T47D (cell line): ENCODE measurements at places on chromosomes 2 and 18.

- no peak for DNase-seq
Observed at GRCh38 chr2:109216332-109216731, 87.3 kb downstream of the SH3RF3 start.

DNA sequence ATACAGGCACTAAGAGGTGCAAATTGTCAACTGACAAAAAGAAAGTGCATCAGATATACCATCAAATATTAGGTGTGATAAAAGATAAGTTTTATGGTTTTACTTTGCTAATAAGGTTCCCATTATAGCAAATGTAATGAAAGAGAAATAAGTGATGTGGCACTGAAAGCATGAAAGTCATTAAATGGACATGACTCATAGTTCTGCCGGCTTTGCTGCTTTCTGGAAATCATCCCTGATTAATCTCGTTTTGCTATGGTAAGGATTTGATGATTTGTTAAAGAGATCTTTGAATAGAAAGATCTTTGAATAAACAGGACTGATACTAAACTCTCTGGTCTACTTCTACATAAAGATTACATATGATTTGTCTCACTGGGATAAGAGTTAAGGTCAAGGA is 72.7 kb downstream of the CLIP4 start:
- no peak for DNase-seq

GRCh38 chr2:11132036-11132671 is 23.1 kb upstream of the SLC66A3 start:
- no peak for DNase-seq

GRCh38 chr2:224360801-224361251 is 41.1 kb downstream of the FAM124B start:
- no peak for DNase-seq

- DNase-seq, result no peak
Observed at GRCh38 chr18:48543228-48543627, 4.4 kb downstream of the CTIF start.

DNA sequence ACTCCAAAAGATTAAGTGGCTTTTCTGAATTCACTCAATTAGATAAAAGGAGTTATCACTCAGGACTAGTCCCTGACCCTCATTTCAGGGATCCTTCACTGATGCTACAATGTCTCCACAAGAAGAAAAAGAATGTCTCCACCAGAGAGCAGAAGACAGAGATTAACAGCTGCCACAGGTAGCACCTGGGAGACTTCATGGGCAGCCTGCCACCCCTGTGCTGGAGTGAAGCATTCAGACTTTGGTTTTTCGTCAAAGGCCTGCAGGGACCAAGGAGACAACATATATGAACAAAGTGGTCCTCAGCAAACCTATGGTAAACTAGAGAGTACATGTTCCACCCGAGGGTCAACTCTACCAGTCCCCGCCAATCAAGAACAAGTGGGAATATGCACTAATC is 197.0 kb upstream of the ACVR2A start:
- DNase-seq, result no peak

GRCh38 chr2:229620289-229620688 is 94.1 kb downstream of the DNER start:
- no peak for DNase-seq

DNA sequence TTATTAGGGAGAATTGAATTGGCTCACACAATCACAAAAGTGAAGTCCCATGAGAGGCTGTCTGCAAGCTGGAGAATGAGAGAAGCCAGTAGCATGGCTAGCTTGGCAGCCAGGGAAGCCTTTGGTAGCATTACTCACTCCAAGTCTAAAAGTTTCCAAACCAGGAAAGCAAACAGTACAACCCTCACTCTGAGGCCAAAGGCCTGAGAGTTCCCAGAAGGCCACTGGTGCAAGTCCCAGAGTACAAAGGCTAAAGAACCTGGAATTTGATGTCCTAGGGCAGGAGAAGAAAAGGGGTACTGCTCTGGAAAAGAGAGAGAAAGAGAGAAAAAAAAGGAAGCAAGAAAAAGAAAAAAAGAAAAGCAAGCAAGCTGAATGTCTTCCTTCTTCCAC is 318.2 kb downstream of the RND3 start:
- peak; percentile 10 for DNase-seq

GRCh38 chr2:204306667-204307066 is 238.6 kb upstream of the PARD3B start:
- DNase-seq, result no peak

- DNase-seq, result no peak
Observed at GRCh38 chr2:19895535-19895934, 6.2 kb downstream of the TTC32 start.

- DNase-seq, result no peak
Observed at GRCh38 chr2:55899881-55900280, 23.7 kb downstream of the EFEMP1 start.

DNA sequence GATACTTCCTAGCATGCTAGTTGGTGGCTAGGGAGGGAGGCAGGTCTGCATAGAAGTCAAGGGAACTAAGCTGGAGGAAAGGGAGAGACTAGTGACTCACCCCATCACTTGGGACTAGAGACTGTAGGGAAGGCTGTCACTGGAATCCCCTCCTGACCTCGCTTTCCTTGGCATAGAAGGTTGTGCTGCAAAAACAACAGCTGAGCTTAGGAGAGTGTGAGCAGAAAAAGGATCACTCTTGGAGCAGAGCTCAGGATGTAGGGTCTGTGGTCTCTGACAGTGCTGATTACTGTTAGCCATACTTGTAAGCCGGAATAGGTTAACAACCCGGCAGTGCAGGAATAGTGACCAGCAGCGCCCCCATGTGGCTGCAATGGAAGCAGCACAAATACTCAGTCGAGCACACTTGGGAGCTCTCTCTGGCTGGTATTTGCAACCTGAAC is 66.9 kb upstream of the SMAD2 start:
- no peak for DNase-seq

DNA sequence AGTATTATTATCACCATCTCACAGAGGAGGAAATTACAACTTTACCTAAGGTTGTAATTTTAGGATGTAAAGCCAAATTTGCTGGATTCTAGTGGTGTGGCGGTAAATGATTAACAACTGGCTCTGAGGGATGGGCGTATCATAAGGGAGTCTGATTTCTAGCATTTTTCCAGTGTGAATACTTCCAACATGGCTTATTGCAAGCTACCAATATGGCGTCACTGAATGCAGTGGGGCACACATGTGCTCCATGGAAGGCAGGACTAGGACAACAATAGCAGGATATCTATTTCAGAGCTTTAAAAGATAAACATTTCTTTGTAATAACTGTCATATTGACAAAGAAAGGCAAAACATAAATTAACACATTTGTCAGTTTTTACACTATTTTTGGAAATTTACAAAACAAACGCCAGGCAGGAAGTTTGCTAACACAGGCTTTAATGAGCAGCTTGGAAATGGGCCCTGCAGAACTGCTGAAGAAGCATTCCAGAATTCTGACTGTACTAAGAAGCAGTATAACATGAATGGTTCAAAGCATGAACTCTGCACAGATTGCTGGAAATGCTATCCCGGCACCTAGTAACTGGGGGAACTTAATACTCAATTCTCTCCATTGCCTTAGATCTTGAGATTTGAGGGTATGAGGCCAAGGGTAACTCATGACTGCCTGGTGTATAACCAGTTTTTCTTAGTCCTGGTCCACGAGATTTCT is 439.3 kb upstream of the MAP2 start:
- peak; percentile 20 for DNase-seq

GRCh38 chr2:24122366-24123194 is 554 bp downstream of the PFN4 start:
- no peak for DNase-seq

DNA sequence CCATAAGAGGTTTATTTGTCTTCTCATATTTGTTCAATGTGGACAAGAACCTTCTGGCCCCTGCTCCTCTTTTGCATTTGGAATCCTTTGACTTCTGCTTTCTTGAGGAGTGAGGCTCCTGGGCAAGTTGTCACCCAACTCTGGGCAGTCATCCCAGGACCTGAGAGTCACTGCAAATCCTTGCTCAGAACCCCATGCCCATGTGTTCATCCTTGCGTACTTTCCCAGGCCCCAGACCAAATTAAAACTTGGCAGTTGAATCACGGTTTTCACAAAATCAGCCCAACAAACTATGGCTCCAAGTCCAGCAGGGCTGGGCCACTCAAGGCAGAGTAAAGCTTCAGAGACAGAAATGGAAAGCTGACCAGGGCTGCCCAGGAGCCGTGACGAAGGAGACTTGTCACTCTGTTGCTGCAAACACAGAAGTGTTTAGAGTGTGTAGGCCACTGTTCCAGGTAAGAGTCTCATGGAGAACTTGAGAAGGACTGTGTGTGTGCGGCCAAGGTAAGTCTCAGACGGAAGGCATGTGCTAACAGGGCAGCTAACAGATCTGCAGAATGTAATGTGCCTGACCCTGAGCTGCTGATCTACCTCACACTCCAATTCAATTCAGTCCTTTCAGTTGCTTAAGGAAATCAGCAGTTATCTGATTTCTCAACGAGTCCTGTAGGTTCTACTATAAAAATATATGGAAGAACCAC is 549.4 kb upstream of the HS6ST1 start:
- DNase-seq, result no peak

DNA sequence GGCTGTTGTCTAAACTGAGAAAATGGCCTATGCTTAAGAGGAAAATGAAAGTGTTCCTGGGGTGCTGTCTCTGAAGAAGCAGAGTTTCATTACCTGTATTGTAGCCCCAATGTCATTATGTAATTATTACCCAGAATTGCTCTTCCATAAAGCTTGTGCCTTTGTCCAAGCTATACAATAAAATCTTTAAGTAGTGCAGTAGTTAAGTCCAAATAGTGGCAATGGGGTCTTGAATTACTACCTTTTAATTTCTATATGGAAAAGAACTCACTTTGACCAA is 13.8 kb upstream of the ALLC start:
- no peak for DNase-seq

- DNase-seq, result no peak
Observed at GRCh38 chr2:164722616-164723338, 101.5 kb upstream of the GRB14 start.

DNA sequence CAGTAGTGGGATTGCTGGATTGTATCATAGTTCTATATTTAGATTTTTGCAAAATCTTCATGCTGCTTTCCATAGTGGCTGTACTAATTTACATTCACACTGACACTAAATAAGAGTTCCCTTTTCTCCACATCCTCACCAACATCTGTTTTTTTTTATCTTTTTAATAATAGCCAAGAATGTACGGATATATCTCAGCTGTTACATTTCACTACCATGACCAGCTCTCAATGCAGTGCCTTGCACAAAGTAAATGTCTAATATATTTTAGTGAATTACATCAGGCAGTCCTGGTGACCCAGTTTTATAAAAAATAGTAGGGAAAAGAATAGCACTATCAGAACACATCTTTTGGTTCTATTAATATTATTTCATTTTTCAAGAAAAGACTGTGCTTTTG is 161.8 kb downstream of the LNPK start:
- DNase-seq, result no peak

DNA sequence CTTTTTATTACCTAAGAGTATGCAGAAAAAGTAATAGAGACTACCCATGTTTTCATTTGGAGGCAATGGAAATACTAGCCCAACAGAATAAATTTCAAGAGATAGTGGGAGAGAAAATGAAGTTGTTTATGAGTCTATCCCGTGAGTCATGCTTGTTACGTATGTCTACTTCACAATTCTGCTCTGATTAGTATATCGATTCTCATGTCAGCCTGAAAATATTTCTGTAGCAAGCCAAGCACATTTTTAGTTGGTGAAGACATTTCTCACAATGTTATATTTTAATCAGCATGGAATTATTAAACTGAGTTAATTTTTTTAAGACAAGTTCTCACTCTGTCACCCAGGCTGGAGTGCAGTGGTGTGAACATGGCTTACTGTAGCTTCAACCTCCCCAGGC is 346.1 kb downstream of the RPRM start:
- DNase-seq, result no peak

- DNase-seq, result no peak
Observed at GRCh38 chr2:111072220-111072871, 48.4 kb upstream of the BCL2L11 start.

DNA sequence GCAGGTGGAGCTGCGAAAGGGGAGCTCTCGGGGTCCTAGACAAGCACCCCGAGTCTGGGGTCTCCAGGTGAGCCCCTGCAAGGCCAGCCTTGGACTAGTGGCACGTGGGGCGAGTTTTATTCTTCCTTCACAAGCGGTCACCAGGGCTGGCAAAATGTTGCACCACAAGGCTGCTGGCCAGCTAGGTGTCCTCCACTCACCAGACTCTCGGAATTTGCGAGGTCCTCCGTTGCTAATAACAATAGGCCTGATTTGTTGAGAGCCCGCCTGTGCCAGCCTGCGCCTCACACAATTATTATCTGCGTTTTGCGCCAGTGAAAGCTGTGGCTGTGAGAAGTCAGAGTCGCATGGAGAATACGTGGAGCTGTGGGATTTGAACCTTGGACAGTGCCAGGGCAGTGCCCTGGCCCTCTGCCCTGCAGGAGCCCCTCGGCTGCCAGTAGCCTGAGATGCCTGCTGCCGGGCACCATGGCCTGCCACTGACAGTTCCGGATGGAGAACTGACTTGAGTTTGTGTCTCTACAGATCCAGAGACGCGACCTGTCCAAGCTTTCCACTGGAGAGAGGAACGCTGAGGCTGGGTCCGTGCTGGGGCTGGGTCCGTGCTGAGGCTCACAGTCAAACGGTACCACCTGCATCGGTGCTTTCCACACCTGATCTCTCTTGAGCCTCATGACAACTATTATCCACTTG is 77.6 kb upstream of the ODC1 start:
- no peak for DNase-seq

GRCh38 chr2:187580462-187581124 is 26.4 kb upstream of the TFPI start:
- DNase-seq, result no peak
